ENCODE measurements at places on chromosomes 16 and 17.

DNA sequence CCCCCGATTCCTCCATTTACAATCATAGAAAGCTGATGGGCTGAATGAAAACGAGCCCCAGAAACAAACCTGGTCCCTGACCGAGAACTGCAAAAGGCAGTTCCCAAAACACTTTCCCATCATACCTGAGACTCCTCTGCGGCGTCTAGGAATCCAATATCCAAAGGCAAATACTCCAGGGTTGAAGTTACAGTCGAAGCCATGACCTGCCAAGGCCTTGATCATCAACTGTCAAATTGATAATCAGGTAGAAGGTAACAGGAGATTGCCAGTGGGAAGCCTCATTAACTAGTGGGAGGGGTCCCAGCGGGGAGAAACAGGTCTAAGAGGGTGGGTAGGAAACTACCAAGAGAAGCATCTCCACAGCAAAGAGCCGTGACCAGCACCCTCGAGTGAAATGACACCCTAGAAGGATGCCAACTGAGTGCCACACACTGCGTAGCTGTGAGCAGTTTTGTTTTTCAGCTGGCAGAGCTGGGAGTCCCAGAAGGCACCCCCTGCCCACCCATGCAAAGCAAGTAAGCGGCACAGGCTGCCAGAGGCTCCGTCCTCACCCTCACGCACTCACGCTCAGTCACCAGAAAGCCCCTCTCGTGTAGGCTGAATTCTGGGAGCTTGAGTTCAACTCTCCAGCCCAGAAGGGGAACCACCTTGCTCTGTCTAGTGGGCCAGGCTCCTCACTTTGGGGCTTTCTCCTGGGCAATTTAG is 146.1 kb downstream of the GAS7 start:
- DNase-seq = no peak

- DNase-seq = no peak
These were observed 40.6 kb downstream of the KNOP1 start for GRCh38 chr16:19677402-19677801.

GRCh38 chr17:65698381-65699061 is 137.1 kb upstream of the AXIN2 start:
- no peak for DNase-seq

DNA sequence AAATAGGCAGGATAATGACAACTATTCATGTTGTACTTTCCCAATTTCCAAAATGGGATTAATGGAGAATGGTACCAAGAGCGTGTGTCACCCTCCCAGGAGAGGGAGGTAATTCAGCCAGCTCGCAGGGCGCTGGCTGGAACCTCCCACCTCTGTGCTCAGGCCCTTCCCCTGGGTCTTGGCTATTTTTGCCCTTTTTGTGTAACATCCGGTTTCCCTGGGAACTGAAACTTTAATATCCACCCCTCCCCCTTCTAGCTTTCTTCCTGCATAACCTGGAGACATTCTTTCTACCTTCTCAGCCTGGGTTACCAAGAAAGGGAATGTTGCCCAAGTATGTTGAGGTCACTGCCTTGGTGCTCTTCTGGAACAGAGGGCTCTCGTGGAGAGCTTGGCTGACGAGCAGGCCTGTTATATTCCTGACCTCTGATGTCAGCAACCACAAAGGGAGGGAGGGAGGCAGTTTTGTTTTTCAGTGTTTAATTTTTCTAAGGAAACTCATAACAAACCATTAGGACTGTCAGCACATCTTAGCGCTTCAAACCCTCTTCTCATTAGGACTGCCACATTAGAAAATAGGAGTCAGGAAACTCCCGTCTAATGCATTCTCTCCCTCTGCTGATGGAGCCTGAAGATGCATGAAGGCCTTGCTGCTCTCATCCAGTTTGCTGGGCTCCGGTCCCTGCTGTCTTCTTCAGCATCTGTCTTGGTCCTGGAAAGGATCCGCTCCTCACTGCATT is 25.6 kb downstream of the ITGB3 start:
- DNase-seq = peak; percentile 15

- no peak for DNase-seq
These were observed 22.6 kb upstream of the NF1 start for GRCh38 chr17:31072186-31072585.

- DNase-seq = no peak
These were observed 15.8 kb upstream of the AKTIP start for GRCh38 chr16:53518550-53519416.

GRCh38 chr16:52491216-52491615 is 55.7 kb downstream of the TOX3 start:
- no peak for DNase-seq

- DNase-seq = no peak
These were observed 43.4 kb downstream of the CCDC42 start for GRCh38 chr17:8701221-8701620.

- no peak for DNase-seq
These were observed 104.3 kb upstream of the TNRC6C start for GRCh38 chr17:77854083-77854758.
